T-helper 2 cell (primary cell): ENCODE measurements at places on chromosomes 6 and 20.

DNA sequence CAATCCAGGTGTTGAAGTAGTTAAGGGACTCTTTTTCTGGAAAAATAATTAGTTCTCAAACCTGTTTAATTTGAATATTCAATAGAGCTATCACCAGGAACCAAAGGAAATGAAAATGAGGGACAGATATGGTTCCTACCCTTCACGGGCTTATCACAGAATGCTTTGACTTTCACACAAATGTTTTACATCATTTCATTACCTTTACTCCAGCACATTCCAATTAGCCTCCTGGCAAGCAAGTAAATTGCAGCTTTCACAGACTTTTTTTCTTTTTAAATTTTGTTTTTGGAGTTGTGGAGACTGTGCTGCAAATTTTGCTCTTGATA is 35.2 kb downstream of the PLEKHG1 start:
- DNase-seq = no peak

DNA sequence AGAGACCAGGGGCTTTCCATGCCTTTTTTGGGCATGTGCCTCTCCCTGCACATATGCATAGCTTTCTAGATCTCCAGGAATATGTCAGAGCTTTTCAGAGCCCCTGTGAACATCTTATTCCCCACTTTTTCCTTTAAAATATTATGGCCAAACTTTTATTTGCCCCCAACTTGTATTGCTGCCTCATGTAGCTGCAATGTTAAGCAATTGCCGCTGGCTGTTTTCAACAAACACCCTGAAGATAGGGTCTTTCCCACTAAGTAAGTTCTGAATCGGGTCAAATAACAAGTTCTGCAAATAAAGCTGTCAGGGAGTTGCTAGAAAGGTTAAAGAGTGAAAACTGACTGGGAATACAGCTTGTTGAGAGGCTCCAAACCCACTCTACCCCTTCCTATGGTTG is 42.3 kb downstream of the EBF4 start:
- DNase-seq = no peak

- no peak for DNase-seq
Measured at GRCh38 chr6:34300332-34300751, 51.5 kb upstream of the SMIM29 start.

- DNase-seq = no peak
Measured at GRCh38 chr6:72861935-72862432, 240.1 kb downstream of the KCNQ5 start.

DNA sequence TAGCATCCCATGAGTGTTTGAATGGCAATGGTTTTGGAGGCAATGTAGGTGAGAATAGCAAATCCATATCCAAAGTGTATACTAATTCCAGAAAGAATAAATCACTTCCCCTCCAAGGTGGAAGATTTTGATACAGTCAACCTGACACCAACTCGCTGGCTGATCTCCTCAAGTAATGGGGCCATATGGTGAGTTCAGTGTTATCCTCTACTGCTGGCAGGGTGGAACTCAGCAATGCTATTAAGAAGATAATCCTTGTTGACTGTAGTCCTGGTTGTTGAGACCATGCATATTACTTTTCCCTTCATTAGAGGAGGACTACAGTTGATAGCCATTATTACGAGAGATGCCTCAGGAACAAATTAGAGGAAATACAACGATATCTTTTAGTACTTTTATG is 17.8 kb upstream of the HLA-DQB1 start:
- no peak for DNase-seq

- DNase-seq = no peak
Measured at GRCh38 chr6:33616913-33617312, 4.2 kb upstream of the ITPR3 start.

GRCh38 chr6:43444582-43444981 is 10.8 kb downstream of the DLK2 start:
- no peak for DNase-seq

DNA sequence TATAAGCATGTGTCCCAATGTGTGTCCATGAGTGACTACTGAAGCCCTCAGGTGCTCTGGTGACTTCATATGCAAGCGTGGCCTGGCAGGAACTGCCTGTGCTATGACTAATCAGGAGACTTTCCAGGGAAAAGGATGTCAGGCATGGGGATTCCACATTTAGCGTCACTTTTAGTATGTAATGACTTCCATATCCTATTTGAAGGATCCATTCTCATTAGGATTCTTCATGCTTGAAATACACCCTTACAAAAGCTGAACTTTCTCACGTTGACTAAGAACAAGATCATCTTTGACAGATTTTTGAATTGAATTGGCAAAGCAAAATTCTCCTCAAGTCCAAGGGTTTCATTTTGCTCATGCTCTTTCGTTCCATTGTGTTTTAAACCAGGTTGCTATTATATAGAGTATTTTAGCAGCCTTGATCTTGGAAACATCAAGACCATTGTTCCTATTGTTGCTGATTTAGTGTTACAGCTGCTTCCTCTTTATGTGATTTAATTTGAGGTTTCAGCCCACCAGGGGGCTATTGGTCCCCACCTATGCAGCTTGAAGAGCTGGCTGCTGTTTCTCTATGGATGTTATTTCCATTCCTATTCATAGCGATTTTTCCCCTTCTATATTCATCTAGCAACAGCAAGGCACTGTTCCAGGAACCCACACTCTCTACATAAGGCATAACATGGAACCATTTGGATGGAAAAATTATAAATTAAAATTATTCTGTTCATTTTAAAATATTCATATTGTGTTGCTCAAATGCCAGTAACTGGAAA is 418.6 kb downstream of the CDKAL1 start:
- no peak for DNase-seq

- DNase-seq = no peak
Measured at GRCh38 chr6:26235302-26235670, 129.7 kb upstream of the BTN3A2 start.

DNA sequence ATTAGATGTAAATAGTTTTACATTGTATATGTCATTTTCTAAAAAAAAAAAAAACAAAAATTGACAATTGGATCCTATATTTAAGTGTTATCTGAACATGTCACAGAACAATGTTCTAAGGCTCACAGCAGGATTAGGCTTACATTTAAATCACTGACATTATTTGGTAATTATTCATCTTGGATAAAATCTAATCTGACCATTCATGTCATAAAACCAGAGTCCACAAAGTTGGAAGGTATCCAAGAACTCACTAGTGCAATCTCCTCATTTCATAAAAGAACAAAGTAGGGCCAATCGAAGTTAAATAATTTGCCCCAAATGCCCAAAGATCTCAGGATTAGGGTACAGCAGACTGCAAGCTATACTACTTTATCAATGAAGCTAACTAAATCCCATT is 73.0 kb downstream of the PDSS2 start:
- DNase-seq = no peak

GRCh38 chr20:47280228-47280627 is 76.3 kb downstream of the ZMYND8 start:
- DNase-seq = no peak

GRCh38 chr6:21999012-21999528 is 297.8 kb downstream of the PRL start:
- no peak for DNase-seq

DNA sequence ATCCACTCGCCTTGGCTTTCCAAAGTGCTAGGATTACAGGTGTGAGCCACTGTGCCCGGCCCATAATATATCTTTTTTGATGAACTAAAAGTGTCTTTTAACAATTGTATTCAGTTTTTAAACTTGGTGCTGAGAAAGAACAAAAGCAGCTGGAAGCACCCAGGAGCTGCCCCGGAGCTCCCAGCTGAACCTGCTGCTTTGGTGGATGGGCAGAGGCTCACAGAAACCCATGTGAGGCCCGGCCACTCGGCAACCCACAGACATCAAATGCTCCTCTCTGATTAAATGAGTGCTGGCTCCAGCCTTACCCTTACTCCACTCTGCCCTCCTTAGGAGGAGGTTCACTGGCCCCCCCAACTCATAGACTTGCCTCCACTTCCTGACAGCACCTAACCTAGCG is 59.4 kb upstream of the FRMD1 start:
- DNase-seq = no peak

- no peak for DNase-seq
Measured at GRCh38 chr6:181049-181654, 111.1 kb upstream of the DUSP22 start.

DNA sequence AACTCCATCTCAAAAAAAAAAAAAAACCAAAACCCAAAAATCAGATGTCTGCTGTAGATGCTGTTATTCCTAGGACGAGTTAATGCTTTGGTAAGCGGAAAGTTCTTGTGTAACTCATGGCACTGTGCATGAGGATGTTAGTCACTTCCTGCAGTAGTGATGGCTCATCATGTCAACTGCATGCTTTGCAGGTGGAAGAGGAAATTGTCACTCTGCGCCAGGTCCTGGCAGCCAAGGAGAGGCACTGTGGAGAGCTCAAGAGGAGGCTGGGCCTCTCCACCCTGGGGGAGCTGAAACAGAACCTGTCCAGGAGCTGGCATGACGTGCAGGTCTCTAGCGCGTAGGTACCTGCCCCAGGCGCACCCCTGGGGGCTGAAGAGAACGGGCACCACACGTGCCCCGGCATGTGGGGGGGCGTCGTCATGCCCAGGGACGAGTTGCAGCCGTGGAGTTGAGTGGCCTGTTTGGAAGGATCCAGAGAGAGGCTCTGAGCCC is 8.5 kb downstream of the TPD52L2 start:
- no peak for DNase-seq

GRCh38 chr6:43798688-43799444 is 28.9 kb downstream of the VEGFA start:
- no peak for DNase-seq

GRCh38 chr6:144411531-144412165 is 126.5 kb downstream of the UTRN start:
- DNase-seq = no peak

DNA sequence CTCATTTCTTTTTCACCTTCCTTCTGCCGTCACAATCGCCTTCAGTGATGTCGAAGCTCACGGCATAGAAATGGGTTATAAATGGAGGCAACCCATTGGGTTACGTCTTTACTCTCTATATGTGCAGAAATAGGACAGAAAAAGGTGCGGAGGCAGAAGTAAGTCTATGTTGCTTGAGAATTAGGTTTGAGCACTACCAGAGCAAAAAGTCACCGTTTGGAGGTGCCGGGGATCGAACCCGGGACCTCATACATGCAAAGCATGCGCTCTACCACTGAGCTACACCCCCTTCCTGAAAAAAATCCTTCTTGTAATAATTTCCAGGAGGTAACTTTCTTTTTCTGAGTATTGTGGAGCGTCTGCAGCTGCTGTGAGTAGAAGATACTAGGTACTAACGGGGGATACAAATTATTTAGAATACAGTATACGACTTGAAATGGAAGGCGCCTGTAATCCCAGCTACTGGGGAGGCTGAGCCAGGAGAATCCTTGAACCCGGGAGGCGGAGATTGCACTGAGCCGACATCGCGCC is 134.2 kb downstream of the TRIM27 start:
- DNase-seq = no peak

GRCh38 chr6:34146021-34146782 is at the start of gene GRM4:
Gene GRM4 (minus strand): TSS chr6:34146087. CDS start chr6:34133496, 12,591 bp downstream.
- DNase-seq = no peak

GRCh38 chr6:4397307-4397706 is 261.9 kb upstream of the ECI2 start:
- no peak for DNase-seq

DNA sequence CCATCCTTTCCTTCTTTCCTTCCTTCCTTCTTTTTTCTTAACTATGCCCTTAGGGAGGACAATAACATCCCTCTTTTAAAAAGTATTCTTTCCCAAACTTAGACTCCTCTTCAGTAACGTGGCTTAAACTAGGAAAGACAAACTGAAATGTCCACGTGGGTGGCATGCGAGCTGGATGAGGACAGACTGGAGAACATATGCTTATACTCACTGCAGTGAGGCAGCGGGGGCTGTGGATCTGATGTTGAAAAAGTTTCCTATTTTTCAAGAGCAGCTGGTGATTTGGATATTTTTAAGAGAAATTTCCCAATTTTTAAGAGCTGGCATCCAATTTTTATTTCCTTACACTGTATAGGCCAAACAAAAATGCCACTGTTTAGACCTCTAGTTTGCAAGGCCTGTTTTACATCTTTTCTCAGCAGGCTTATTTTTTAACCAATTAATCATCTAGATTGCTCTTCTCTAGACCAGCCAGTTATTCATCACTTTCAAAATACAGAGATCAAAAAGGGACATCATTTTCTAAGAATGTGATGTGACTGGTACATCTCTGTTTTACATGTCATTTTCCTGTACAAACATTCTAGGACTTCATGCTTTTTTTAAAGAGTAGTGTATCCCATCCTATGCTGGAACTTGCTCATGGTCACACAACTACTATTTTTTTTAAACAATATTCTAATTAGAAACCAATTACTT is 226.5 kb downstream of the BTBD9 start:
- DNase-seq = no peak

GRCh38 chr6:2710412-2710811 is 40.3 kb downstream of the MYLK4 start:
- DNase-seq = no peak

DNA sequence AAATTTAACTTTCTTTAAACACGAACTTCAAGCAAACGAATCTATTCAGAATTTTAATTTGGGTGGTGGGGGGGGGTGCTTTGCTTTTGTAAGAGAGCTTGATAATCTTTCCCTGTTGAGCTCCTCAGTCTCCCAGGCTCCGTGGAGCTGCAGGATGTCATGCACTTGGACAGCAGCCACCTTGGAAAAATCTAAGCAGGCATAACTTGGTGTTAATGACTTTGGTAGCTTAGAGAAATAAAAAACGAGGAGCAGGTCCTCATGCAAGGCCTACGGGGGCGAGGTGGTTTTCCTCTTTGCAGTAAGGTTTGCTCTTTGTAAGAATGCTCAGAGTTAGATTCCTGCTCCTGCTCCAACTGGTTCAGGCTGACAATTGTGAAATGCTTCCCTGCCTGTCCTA is 102.3 kb downstream of the EDN1 start:
- DNase-seq = no peak

DNA sequence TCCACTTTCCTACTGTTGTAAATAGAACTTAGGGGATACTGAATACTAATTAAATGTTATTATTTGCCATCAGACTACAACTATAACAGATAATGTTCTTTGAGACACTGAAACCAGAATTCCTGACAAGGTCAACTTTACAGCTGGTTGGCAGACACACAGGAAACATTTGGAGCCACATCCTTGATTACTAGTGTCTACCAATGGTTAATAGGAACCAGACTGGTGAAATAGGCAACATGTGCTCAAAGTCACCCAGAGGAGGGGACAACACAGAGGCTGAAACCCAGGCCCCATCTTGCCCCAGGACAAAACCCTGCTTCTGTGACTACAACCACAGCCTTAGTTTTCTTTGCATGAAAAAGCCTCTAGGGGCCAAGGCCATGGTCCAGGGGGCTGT is 47.8 kb upstream of the NT5E start:
- no peak for DNase-seq
